ENCODE measurements at places on chromosomes 2 and 18.

GRCh38 chr2:211692689-211693088, 845.9 kb downstream of the ERBB4 start:
- no peak for DNase-seq

DNA sequence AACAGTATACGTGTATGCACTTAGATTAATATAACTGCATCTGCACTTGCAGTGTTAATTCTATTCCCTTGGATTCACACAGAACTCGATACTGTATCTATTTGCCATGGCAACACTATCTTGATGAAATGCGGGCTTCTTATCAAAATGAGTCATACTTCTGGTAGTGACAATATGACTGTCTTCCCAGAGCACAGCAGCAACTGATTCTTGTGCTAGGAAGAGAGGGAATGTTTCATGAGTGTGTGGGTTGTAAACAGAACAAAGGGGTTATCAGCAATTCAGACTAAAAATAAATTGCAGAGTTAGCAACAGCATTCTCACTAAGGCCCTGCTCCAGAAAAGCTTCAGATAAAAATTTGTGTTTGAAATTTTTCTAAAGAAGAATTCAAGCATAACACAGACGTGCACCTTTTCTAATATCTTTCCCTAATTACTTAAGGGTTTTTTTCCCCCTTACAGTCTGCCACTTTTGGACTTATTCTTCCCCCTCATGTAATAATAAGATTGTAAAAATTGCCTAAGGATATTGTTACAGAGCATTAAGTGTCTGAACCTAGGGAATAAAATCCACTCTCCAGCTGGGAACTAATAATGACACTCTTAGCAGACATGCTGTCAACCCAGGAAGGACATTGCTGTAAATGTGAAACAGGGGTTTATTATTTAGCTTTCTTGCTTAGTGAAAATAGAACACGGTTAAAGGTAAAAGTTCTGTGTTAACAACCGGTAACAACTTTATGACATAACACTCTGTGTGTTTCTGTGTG, 99.9 kb upstream of the SLC38A11 start:
- no peak for DNase-seq

GRCh38 chr2:207884127-207884526, 114.4 kb upstream of the FZD5 start:
- no peak for DNase-seq

DNA sequence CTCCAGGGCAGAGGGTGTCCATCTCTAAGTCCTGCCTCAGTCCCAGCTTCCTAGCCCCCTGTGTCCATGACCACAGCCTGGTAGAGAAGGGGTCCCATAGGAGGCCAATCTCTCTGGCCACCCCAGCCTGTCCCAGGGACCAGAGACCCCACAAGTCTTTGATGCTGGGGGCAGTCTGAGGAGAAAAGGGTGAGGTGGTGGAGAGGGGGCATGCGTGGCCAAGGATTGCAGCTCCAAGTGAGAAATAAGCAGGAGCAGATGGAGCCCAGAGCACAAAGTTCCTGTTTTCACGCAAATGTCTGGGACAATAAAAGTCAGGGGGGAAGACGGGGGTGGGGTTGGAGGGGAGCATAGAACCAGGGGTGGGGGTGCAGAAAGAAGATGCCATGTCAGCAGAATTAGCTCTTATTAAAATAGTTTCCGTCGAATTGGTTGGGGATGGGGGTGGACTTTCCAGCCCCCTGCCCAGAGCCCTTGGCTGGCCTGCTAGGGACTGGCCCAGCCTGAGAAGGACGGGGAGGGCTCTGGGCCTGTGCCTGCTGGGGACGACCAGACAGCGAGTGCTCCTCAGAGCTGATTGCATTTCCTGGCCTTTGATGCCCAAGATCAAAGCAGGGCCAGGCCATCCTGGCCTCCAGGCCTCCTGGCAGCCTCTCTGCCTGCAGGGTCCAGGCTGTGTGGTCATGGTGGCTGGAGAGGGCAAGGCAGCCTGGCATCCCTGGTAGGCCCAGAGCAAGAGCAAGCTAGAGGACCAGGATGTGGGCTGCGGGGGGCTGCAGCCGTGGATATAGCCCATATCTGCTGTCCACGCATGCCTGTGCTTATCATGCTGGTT, 337.1 kb downstream of the DYSF start:
- no peak for DNase-seq
